ENCODE measurements at places on chromosomes 3 and 15.

- no peak for DNase-seq
Measured at GRCh38 chr15:99566157-99566897, 543 bp downstream of the MEF2A start.

- no peak for DNase-seq
Measured at GRCh38 chr15:28881170-28881569, 4.6 kb upstream of the APBA2 start.

DNA sequence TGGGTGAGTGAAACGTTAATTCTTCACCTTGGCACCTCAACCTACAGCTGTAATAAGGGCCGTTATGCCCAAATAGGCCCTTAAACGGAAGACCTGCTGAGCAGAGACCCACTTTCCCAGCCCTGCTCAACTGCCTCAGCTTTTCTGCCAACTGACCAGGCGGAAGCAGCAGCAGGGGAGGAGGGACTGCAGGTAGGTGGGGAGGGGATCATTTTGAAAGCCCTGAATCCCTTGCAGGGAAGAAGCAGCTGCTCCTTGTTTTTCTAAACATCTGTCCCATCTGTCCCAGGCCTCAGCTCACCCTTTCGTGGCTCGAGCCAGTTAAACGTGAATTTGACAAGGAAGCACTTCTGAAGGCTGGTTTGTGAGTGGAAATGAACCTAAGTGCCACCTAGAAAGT is 978 bp upstream of the CMC1 start:
- DNase-seq: no peak

GRCh38 chr3:120432150-120432860 is 18.5 kb downstream of the FSTL1 start:
- no peak for DNase-seq

GRCh38 chr3:69087030-69087791 is 2.5 kb downstream of the ARL6IP5 start:
- no peak for DNase-seq

- DNase-seq: no peak
Measured at GRCh38 chr15:50523851-50524251, 22.6 kb downstream of the USP50 start.

- DNase-seq: no peak
Measured at GRCh38 chr3:11909726-11910125, 63.0 kb upstream of the TAMM41 start.

- DNase-seq: no peak
Measured at GRCh38 chr3:13040361-13041074, 32.7 kb downstream of the IQSEC1 start.

All from NCI-H510A (cell line).